Effector memory CD8-positive, alpha-beta T cell (primary cell): ENCODE measurements at places on chromosomes 16 and 17.

DNA sequence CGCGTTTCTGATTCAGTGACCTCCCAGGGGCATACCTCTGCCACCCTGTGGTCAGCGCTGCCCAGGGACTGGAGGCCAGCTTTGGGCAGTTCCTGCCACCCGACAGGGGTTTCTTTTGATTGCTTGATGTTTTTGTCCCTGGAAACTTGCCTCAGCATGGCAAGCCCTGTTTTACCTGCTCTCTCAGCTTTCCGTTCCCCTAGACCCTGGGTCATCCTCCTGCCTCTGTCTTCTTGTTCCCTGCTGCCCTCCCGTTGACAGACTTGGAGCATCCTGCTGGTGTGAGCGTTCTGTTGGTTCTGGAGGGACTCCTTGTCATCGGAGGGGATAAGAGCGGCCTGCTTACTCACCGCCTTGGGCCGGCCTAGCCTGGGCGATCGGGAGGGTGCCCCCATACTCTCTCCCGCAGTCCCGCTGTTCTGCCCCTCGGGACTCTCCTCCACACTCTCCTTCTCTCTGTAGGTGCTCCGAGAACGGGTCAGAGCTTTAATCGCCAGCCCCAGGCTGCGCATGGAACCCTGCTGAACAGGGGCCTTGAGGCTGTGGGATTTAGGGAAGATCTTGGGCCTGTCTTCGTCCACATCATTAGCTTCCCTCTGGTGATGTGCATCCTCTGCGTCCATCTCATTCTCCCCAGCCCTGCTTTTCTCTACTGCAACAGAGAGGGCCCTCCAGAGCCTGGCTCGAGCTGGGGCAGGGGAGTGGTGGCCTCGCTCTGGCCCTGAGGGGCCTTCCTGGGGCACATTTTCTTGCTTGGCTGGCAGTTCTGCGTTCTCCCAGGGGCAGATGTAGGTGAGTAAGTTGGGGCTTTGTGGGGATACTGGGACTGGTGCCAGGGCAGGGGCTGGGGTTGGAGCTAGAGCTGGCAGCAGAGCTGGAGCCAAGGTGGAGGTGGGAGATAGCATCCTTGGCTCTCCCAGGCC lies 13.7 kb downstream of the GPR179 start:
- no peaks in the 10 kb centered on the region for H3K4me1 ChIP-seq
- no peak overlapping the region for H3K4me3 ChIP-seq
- no peak overlapping the region for H3K27ac ChIP-seq
- no peak for DNase-seq

DNA sequence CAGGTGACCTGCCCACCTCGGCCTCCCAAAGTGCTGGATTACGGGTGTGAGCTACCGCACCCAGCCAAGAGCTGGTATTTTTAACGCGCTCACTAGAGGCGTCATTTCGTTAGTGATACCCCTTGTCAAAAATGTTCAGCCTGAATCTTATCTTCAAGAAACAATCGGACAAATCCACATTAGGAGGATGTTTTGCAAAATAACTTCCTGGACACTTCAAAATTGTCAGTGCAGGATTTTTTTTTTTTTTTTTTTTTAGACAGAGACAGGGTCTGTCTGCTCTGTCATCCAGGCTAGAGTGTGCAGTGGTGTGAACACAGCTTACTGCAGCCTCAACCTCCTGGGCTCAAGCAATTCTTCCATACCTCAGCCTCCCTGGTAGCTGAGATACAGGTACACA lies 63.0 kb downstream of the RMI2 start:
- no peak for DNase-seq
- H3K4me3 ChIP-seq: no peak overlapping the region
- H3K27ac ChIP-seq: no peak overlapping the region
- H3K36me3 ChIP-seq: no peaks in the 10 kb centered on the region

GRCh38 chr17:61928101-61928436 lies 287 bp upstream of the INTS2 start:
- H3K36me3 ChIP-seq: peaks cover 41% of the 10 kb centered on the region
- no peak for DNase-seq
- peak overlapping the region; percentile 96 for H3K27ac ChIP-seq
- H3K4me1 ChIP-seq: peaks cover 18% of the 10 kb centered on the region

- DNase-seq: no peak
- H3K4me1 ChIP-seq: peaks cover 18% of the 10 kb centered on the region
- H3K4me3 ChIP-seq: peak within 1 kb of the TSS; percentile 53
- H3K27ac ChIP-seq: no peak within 1 kb of the TSS
- peaks cover 14% of the 10 kb centered on the region for H3K36me3 ChIP-seq
- peaks cover 22% of the 10 kb centered on the region for H3K27me3 ChIP-seq
Measured at GRCh38 chr16:31471875-31472708, at the start of gene TGFB1I1. Gene TGFB1I1, plus strand, starts transcription at chr16:31472152. Its CDS starts 37 bp downstream, at chr16:31472189.

GRCh38 chr16:29779474-29779873 lies 1.4 kb downstream of the ZG16 start:
- H3K4me1 ChIP-seq: no peaks in the 10 kb centered on the region
- no peaks in the 10 kb centered on the region for H3K27me3 ChIP-seq
- no peak overlapping the region for H3K27ac ChIP-seq

- peaks cover 7% of the 10 kb centered on the region for H3K4me1 ChIP-seq
- H3K36me3 ChIP-seq: peaks cover 7% of the 10 kb centered on the region
- peaks cover 59% of the 10 kb centered on the region for H3K27me3 ChIP-seq
- peak overlapping the region; percentile 76 for H3K4me3 ChIP-seq
- no peak overlapping the region for H3K27ac ChIP-seq
Measured at GRCh38 chr17:44384281-44384822, 5.1 kb downstream of the ITGA2B start.

- DNase-seq: no peak
- no peaks in the 10 kb centered on the region for H3K36me3 ChIP-seq
- no peak overlapping the region for H3K27ac ChIP-seq
- H3K4me3 ChIP-seq: no peak overlapping the region
- peaks cover 12% of the 10 kb centered on the region for H3K27me3 ChIP-seq
- no peaks in the 10 kb centered on the region for H3K4me1 ChIP-seq
Measured at GRCh38 chr16:9787717-9788116, 394.5 kb downstream of the GRIN2A start.

GRCh38 chr17:4433515-4434031 lies at the start of gene SPNS3:
Gene SPNS3, plus strand, starts transcription at chr17:4433940. Its CDS starts 28 bp downstream, at chr17:4433968.
- peak; percentile 23 for DNase-seq
- peaks cover 4% of the 10 kb centered on the region for H3K27me3 ChIP-seq
- H3K4me1 ChIP-seq: peaks cover 28% of the 10 kb centered on the region
- peak within 1 kb of the TSS; percentile 78 for H3K4me3 ChIP-seq

- no peaks in the 10 kb centered on the region for H3K36me3 ChIP-seq
- no peak overlapping the region for H3K4me3 ChIP-seq
- no peaks in the 10 kb centered on the region for H3K4me1 ChIP-seq
- no peak overlapping the region for H3K27ac ChIP-seq
- no peak for DNase-seq
Measured at GRCh38 chr16:56116577-56116964, 74.7 kb upstream of the GNAO1 start.

- H3K36me3 ChIP-seq: peaks cover 11% of the 10 kb centered on the region
- H3K27ac ChIP-seq: no peak overlapping the region
- no peak overlapping the region for H3K4me3 ChIP-seq
Measured at GRCh38 chr17:3698139-3698538, 2.2 kb upstream of the P2RX5 start.

- H3K36me3 ChIP-seq: peaks cover 14% of the 10 kb centered on the region
- H3K27ac ChIP-seq: no peak overlapping the region
- H3K27me3 ChIP-seq: no peaks in the 10 kb centered on the region
- peaks cover 27% of the 10 kb centered on the region for H3K4me1 ChIP-seq
Measured at GRCh38 chr17:19364699-19365498, 2.4 kb upstream of the B9D1 start.

DNA sequence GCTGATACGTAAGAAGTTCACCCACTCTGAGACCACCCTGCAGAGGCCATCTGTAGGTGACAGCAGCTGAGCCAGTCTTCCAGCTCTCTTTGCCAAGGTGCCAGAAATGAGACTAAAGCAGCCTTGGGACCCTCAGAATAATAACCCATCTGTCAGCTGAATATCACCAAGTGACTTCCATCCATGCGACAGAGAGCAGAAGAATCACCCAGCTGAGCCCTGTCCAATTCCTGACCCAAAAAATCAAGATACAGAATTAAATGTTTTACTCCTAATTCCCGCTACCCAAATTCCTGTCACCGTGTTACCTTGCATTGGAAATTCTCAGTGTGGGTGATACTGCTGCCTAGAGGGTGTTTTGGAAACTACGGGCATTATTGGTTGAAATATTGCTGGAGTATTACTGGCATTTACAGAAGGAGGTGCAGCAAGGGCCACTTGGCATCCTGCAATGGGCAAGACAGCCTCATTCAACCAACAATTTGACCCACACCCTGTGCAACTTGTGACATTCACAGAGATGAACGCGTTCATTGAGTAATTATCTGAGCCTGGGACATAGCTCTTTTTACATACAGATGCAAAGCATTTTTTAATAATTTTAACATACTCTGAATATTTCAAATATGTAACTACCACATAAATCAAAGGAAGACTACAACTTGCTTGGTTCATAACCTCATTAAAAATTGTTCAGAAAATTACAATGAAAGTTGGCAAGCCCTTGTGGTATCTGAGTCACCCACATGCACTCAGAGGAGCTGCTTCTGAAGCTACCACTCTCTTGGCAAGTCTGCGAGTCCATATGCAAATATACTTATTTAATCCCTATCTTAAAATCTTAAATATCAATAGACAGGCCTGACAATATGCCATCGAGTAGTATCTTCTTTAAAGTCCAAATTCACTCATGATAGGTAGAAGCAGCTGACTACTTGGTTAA lies 126.6 kb downstream of the C16orf95 start:
- no peak overlapping the region for H3K4me3 ChIP-seq
- H3K27me3 ChIP-seq: no peaks in the 10 kb centered on the region
- H3K36me3 ChIP-seq: no peaks in the 10 kb centered on the region
- H3K4me1 ChIP-seq: peaks cover 4% of the 10 kb centered on the region
